NCI-H460 (cell line): ENCODE measurements at places on chromosomes 2 and 18.

GRCh38 chr18:63379639-63379962 lies 12.6 kb upstream of the KDSR start:
- no peak for DNase-seq

DNA sequence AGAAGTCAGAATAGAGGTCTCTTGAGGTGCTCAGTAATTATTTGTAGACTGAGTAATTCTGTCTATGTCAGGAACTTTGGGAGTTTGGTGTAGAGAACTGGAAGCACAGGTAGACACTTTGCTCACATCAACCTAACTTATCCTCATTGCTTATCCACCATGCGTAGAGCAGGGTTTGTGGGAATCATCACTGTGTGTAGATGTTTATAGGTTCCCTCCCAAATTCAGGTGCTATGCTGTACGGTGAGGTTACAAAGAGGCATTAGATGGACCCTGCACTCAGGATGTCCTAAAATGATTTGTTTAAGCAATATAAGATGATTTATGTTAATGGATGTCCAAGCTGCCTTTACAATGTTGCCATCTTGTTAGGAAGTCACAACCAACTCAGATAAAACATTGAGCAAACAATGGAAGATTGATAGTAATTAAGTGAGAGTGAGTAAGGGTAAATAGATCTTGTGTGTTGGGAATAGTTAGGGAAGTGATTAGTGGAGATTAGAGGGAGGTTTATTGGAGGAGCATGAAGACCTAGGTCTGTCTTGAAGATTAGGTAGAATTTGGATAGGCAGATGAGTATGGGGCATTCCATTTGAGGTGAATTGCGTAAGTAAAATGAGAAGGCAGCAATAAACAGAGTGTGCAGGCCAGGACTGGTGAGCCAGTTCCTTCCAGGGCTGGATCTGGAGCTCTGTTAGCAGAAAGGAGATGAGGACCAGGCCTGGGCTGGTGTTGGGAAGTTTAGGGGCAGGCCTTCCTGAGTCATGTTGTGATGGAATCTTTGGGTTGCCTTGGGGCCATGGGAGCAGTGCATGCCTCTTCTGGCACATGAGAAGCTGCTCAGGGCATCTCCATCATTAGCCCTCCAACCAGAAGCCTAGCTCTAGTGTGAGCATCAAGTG lies 12.1 kb downstream of the EPAS1 start:
- no peak for DNase-seq

DNA sequence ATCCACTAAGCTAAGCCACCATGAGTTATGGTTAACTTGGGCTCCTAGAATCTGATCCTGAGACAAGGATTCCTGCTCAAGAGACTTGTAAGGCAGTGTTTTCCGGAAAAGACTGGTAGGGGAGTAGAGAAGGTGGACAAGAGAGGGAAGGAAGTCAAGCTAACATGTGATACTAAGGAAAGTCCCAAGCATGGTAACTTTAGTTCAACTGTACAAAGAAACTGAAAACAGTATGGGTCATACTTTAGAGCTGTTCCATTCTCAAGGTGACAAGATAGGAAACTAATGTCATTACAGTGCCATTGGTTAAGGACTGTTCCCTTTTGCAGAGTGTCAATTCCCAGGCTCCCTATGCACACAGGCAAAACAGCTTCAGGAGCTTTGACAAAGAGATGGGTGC lies 5.8 kb downstream of the MYO5B start:
- no peak for DNase-seq

DNA sequence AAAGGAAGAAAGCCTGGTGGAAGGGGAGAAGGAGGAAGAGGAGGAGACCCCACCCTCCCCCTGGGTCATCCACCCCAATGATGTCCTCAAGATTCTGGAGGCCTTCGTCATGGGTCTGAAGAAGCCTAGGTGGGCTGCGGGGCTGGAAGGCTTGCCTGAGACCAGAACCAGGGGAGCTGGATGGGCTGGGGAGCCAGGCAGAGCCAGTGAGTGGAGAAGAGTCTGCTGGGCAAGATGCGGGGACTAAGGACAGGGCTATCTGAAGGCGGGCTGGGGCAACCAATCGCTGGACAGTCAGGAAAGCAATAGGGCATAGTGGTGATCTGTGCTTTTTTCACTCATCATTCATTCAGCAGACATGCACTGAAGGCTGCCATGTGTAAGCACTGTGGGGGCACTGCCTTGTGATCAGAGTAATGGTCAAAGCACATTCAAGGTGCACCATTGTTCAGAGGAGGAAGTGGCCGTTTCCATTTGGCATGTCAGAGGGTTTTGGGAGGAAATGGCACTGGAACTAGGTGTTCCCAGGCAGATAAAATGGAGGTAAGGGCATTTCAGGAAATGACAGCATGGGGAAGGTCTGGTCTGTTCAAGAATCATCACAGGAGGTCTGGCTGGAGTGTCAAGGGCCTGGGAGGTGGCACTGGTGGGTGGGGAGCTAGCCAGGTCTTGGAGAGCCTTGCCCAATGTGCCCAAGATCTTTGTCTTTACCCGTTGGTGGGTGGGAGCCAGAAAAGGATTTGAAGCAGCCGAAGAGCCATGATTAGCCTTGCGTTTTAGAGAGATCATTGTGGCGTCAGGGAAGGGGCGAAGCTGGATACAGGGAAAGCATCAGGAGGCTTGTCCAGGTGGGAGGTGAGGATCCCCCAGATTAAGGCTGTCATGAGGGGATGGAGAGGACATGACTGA lies 24.2 kb downstream of the OTOF start:
- DNase-seq, result no peak

DNA sequence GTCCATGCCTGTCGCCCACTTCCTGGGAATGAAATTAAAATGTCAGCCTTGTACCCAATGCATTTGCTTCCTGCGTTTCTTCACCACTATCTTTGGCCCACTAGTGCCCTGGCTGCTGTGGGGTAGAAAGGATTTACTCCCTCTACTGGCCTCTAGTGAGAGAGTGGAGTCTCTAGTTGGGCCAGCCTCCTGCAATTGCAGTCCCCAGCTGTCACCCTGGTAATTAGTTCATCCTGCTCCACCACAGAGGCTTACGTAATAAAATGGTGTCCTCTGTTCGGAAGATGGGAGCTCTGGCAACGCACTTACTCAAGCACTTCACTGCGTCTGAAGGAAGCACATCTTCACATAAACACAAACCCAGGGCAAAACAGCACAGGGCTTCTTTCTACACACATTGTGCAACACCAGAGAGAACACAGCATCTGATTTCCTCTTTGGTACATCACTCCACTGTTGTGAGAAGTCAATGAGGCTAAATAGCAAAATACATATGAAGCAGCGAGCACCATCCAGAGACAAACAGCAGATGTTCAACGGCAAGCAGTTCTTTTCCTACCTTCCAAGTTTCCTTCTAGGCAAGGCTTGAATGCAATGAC lies 274.6 kb downstream of the LRATD1 start:
- no peak for DNase-seq

- no peak for DNase-seq
Observed at GRCh38 chr18:37258819-37259218, 306.8 kb downstream of the CELF4 start.

- peak; percentile 17 for DNase-seq
Observed at GRCh38 chr2:31980674-31981356, 30.0 kb downstream of the MEMO1 start.

- DNase-seq, result no peak
Observed at GRCh38 chr2:95122197-95122551, 566 bp upstream of the MRPS5 start.

DNA sequence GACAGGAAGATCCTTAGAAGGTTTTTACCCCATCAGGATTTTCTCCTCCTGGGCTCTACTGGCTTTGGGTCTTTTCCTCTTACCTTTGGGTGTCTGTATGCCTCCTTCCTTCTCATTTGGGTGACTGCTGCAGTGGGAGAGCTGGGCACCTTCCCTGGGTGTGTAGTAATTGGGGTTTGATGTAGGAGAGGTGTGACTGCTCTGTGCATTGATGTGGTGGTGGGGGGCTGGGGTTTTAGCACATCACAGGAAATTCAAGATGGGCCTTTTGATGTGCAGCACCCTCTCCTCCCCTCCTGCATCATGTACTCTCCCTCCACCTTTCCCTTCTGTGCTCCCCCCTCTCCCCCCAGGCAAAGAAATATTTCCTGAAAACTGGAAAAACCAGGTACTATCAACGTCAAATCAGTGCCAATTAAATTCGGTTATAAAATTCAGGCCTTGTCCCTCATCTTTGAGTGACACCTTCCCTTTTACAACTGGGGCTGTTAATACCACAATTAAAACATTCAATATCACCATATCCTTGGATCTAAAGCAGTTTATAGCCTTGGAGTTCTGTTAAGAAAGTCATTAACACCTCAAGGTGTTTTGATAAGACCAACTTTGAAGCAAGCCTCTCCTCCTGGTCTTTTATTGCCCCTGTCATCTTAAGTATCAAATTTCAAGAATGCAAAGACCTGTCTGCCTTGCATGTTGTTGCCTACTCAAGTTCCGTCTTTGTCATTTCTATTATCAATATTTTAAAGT lies 23.3 kb downstream of the EDAR start:
- DNase-seq, result no peak

DNA sequence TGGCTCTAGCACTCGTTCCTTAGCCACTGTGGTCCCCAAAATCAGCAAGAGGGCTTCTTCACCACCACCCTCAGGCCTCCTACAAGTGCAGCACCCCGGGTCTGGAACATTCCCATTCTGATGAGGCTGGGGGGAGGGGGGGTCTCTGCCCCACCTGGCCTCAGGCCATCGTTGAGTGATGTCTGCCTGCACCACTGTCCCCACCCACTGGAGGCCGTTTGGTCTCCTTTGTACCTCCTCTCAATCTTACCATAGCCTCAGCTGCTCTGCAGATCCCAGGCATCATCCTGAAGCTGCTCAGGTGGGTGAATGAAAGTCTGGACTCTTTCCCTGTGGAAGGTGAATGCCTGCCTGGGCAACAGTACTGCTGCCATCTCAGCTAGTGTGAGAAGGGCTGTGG lies 42.3 kb downstream of the WDR75 start:
- DNase-seq, result no peak

DNA sequence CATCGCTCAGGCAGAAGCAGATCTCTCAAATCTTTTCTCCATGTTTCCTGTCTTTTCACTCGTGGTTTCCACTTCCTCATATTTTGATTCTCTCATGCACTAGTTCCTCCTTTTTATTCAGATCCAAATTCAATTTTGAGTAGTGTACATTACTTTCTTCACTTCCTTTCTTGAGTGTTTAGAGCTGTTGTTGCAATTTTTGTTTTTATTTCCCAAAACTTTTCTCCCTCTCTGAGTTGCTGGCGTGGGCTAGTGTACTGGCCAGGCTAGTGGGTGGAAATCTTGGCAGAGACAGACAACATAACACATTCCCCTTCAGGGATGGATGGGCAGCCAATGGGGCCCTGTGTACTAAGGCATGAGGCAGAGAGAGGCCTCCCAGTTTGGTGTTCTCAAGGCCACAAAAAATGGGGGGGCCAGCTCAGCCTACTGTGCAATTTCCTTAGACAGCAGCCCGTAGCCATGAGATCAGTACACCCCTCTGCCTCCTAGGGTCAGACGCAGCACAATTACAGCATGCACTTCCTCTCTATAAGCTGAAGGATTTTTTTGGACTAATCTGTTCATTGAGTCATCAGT lies 145.1 kb upstream of the PID1 start:
- no peak for DNase-seq

- no peak for DNase-seq
Observed at GRCh38 chr18:79587226-79587741, 92.3 kb upstream of the CTDP1 start.

- DNase-seq, result no peak
Observed at GRCh38 chr2:39408351-39409136, 28.5 kb downstream of the MAP4K3 start.

DNA sequence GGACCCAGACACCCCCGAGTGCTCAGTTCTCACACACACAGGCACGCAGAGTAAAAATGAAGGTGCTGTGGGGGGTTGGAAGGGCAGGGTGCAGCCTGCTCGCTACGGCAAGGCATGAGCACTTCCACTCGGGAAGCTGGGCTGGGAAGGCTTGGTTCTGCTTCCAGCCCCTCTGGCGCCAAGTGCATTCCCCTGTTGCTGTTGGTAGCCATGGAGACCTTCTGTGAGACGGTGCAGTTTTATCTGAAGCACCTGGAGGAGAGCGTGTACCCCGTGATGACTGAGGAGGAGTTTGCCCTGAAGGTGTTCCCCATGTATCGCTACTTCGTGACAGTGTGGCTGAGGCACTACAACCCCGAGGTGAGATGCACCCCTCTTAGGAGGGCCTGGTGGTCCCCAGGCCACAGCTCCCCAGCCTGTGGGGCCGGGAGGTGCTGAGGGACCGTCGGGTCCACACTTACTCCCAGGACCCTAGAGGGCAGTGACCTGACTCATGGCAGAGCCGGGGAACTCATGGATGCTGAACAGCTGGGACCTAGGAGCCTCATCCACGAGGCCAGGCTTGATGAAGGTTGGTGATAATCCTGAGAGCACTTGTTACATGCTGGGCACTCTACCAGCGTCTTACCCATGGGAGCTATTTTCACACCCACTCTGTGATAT lies 15.5 kb downstream of the MROH2A start:
- no peak for DNase-seq

- no peak for DNase-seq
Observed at GRCh38 chr2:157720504-157720903, 91.8 kb upstream of the ACVR1C start.

DNA sequence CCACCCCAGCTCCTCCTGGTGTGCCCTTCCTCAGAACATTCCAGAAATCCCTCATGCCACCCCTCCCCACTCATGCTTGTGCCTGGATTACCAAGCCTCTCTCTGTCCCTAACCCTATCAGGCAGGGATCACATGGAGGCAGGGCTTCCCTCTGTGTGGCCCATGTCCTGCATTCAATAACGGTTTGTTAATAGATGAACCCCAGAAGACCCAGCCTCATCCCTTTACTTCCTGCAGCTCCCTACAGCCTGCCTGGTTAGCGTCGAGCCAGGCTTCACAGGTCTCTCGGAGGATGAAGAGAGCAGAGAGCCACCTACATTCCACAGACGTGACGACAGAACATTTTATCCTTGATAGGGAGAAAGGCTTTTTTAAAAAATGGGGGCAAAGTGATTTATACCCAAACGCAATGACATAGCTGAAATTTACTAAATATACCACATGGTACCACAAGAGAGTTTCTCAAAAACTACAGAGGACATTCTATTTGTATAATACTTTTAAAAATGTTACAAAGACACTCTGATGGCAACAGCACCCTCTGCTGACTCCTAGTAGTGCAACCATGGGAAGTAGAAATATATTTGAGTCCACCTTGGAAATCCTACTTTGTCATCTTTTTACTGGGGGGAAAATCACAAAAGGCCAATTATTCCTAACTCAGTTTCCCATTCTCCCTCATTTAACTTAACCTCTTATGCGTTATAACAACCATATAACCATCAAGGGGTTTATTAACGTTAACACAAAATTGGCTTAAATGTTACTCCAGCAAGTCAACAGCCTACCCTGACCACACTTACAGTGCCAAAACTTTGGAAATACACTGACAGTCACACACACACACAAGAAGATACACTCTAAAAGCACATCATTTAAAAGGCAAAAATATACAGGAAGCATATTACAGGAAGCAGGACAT lies 30.7 kb downstream of the FBXO15 start:
- DNase-seq, result peak; percentile 12
